ENCODE measurements at places on chromosomes 3 and 15.
A peak's percentile ranks its signal among the peaks of the same experiment; 100 is the strongest.

DNA sequence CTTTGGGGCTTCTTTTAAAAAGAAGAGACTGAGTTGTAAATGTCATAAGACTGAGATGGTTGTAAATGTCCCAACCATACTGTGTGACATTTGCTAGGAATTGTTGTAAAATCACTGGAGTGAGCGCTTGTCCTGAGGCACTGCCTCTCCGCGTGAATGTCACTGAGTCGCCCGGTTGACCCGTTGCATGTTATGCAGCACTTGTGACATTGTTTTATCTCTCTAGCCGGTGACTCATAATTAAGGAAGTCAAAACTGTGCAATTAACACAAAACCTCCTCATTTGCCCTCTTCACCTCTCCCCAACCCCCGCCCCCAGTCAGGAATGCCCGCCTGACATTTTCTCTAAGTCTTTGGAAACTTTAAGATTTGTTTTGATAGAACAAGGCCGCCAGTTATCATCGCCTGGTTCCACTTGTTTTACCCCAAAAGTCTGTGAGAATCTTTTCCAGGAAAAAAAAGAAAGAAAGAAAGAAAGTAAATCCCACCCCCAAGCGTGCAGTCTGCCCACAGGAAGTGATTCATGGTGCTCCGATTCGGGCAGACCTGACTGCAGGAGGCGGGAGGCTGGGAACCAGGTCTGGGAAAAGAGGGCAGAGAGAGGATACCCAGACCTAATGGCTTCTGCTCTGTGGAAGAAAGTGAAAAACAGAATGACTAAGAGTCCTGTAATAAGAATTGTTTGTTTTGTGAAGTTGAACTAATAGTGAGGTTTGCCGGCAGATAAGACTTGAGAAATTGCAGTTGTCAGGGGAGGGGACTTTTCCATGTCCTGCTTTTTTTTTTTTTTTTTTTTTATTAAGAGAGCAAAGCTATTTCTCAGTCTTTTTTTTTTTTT lies 84.8 kb downstream of the SMAD3 start:
- peak; percentile 70 for DNase-seq

DNA sequence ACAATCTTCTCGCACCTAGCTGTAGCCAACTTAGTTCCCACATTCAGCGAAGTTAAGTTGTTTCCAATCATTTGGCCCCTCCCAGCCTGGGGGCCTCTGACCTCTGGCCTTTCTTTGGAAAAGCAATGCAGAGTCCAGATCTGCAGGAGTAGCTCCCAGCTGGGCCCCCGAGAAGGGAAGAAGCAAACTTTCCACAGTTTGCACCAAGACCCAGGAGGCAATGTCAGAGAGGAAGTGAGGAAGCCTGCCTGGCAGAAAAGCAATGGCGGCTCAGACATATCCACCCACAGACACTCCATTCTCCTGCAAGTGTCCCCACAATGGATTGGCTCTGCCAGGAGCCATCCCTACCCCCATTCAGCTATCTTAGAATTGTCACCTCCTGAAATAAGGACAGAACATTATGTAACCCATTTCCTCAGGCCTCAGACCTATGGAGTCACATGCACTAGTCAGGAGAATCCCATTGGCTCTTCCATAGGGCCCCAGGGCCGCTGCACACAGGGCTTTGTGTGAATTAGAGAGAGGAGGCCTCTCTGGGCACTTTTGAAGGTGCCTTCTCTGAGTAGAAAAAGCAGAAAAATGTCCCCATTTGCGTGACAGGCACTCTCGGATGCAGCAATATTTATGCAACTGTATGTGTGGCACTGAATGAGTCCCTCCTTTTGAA lies 3.0 kb upstream of the BUB1B start:
- no peak for DNase-seq

DNA sequence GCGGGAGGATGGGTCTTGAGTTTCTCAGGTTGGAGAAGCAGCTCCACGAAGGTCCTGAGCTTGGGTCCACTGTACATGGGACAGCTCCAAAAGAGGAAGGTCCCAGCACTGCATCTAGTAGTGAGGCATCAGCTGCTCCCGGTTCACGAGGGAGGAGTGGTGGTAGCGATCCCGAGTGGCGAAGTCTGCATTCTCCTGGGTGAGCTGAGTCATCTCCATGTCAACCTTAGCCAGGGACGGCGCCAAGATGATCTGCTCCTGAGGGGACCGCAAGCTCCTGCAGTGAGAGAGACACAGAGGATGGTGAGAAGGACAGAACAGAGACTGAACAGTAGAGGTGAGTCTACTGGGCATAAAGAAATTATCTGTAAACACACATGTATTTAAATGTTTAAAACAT lies 28.0 kb upstream of the HEG1 start:
- no peak for DNase-seq

DNA sequence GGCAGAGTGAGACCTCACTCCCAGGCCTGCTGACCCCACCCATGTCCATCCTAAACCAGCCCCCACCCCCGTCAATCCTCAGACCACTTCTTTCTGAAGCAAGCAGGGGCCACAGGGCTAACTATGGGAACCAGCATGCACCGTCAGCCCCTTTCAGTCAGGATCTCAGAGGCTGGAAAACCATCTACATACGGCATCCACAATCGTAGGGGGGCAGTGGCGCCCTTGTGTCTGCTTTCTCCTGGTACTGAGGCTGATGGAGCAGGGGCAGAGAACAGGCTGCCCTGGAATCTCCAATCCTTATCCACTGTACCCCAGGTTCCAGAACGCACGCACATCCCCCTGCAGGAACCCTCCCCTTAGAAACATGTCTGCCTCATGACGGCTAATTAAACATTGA lies 56.6 kb downstream of the XXYLT1 start:
- no peak for DNase-seq

GRCh38 chr3:90087703-90088102 lies 980.3 kb downstream of the EPHA3 start:
- no peak for DNase-seq

- DNase-seq: peak; percentile 69
These were observed 131.6 kb upstream of the RASGRP1 start for GRCh38 chr15:38696109-38696727.

DNA sequence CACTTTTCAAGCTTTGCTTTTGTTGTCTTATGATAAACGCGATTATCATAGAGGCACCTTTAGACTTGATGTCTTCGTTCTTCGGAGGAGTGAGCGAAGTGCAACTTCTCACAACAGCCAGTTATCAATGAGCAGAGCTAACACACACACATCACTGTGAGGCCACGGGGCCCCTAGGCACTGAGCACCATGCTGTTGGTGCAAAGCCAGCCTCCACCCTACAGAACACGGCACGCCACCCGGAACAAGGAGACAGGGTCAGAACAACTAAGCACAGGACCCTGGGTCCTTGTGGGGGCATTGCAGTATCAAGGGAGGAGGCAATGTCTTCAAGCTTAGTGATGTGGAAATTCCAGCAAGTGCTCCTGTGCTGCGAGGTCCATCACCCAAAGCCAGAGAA lies 244.5 kb downstream of the OCA2 start:
- DNase-seq: no peak

GRCh38 chr3:100263583-100263982 lies 2.8 kb downstream of the TBC1D23 start:
- DNase-seq: no peak

DNA sequence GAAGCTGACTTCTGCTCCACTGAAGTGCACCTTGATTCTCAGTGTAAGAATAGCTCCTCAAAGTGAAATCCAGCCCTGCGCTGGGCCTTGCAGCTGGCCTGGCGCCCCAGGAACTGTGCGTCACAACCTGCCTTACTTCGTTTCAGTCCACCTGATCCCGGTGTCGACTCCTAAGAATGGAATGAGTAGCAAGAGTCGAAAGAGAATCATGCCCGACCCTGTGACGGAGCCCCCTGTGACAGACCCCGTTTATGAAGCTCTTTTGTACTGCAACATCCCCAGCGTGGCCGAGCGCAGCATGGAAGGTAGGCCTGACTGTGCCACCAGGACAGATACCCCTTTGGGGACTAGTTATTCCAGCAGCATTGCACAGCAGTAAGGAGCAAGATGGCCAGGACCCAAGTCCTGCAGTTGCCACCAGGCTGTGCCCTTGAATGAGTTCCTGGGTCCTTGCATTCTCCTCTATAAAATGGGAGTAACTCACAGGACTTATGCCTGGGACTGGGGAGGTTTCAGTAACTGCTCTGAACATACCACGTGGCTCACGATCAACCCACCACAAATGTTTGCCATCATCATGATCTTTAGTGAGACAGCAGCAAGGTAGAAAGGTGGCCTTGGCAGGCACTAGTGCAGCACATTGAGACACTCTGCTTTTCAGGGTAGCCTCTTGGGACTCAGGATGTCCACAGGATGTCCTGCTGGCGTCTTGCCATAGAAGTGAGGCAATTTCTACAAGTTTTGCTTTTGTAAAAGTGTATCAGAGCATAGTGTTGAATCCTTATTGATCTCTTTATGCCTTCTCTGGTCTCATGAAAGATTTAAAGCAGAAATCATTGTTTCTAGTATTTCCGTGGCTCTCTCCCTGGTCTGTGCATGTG lies 46.8 kb downstream of the PXYLP1 start:
- no peak for DNase-seq

DNA sequence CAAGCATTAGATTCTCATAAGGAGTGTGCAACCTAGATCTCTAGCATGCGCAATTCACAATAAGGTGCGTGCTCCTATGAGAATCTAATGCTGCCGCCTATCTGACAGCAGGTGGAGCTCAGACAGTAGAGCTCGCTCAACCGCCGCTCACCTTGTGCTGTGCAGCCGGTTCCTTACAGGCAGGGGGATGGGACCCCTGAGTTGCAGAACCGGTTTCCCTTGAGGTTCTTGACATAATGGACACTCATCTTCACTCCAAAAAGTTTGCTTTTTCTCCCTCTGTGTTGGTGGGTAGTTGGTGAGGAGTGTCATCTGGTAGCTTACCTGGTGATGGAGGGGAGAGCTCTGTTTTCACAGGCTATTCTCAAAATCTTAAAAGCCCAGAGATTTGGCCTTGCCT lies 324.0 kb upstream of the TBL1XR1 start:
- DNase-seq: no peak

DNA sequence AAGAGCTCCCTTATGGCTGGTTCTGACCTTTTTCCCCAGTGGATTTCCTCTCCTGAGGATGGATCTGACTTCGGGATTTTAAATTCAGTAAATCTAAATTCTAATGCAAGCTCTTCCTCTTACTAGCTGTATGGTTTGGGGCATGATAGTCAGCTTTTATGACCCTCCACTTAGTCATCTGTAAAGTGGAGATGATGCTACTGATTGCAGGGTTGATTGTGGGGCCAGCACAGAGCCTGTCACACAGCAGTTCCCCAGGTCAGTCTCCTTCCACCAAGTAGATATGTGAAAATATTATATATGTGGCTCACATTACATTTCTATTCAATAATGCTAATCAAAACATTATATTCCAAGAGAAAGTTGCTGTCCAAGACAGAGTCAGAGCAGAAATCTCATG lies 141.3 kb upstream of the UBE2E1 start:
- no peak for DNase-seq

GRCh38 chr3:103794656-103795055 lies 1359.8 kb downstream of the ZPLD1 start:
- DNase-seq: no peak

DNA sequence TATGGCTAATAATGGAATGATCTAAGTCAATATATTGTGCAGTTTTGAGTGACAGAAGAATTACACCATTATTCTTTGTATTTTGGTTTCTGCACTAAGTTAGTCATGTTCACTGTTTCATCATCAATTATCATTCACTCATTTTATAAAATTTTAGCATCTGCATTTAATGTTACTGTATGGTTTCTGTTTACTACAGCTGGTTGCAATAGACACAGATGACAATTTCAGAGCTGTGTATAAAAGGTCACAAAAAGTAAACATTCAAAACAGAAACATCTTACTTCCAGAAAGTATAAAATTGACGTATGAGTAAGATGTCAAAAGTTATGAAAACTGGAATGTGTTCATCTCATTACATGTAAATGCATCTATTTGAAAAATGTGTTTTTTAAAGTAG lies 111.1 kb upstream of the GBE1 start:
- DNase-seq: no peak

DNA sequence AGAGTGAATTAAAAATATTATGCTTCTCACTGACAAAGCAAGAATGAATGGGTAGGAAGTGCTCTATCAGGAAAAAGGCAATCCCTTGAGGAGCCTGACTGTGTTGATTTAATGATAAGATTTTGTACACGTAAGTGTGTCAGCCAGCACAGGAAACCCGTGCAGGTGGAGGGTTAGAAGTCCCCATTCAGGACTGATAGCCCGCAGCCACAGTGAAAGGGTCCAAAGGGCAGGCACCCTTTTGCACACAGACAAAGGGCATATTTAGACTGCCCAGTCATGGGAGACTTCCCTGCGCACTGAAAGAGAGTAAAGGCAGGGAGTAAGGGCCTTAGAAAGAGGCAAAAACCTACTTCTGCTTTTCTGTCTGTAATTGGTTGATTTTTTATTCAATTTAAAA lies 26.4 kb upstream of the SKIL start:
- DNase-seq: no peak

DNA sequence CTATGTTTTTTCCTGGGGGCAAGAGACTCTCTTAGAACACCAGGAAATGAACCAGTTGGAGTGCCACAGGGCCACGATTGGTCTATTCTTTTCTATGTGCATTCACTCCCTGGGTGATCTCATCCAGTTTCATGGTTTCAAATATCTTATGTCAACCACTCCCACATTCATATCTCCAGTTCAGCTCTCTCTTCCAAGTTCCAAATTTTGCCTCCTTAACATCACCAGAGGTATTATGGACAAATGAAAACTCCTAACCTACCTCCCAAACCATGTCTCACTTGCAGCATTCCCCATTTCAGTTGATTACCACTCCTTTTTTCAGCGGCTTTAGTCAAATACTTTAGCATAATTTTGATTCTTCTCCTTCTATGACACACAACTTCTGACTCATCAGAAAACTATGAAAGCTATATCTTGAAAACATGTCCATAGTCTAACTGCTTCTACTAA lies 203.1 kb upstream of the SEMA6D start:
- no peak for DNase-seq

GRCh38 chr3:89000886-89001285 lies 106.5 kb upstream of the EPHA3 start:
- no peak for DNase-seq

DNA sequence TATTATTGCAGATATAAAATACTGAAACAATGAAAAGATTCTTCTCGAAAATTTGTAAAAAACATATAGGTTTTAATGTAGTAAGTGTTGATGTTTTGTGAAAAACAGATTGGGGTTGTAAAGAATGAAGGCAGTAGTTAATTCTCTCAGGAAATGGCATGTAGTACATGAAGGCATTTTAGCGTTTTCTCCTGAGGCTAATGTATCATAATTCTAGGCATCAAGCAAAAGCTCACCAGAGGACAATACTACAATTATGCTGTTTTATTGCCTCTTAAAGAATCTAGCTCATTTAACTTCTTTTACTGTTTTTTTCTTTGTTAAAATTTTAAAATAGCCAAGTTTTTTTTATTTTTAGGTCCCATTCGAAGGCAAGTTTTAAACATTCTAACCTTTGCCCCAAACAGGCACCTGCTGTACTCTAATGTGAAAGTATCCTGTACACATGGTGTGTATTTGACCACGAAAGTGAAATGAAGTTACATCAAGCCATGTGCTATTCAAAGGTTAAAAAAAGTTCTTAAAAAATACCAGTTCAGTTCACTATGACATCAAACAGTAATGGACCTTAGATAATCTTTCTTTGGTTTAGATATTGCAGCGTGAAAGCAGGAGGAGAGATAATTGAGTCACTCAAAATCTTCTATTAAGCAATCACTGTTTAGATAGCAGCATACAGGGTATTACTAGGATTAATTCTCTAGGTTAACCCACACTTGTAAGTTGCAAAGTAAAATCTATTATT lies 163.6 kb downstream of the ECT2 start:
- no peak for DNase-seq

Data from activated T-cell treated with anti-CD3 and anti-CD28 coated beads, Interleukin-2, amount 50 U/mL, for 24 hours (primary cell).